NCI-H2081 (cell line): ENCODE measurements at places on chromosomes 6 and 20.

DNA sequence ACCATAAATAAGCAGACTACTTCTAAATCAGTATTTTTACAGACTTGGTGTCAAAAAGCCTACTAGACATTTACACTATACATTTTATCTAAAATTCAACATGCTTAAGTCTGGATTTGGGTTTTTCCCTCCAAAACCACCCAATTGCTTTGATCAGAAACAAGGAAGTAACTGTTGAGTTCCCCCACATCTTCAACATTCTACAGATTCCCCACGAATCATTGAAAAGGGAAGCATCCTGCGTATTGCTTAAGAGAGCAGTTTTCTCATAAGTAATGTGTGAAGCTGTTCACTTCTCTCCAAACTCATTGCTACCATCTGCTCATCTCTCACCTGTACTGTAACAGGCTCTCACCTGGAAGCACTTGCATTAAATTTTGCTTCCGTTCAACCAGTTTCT is 36.4 kb upstream of the RNF144B start:
- DNase-seq, result no peak

DNA sequence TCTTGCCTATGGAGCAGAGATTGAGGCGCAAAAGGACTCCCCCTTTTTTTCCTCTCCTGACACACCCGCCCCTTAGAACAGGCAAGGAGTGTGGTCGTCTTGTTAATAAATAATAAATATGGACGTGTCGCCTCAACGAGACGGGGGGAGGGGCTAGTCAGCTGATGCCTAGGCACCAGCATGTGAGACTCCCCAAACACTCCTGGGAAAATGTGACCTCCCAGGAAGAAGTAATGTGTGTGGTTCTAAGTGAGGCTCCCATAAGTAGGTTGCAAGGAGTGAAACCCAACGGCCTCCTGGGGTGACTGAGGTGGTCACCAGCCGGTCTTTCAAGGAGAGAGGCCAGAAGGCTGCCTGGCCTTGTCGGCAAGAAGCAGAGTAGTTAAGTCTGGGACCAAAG is 1.1 kb upstream of the FAXC start:
- peak; percentile 18 for DNase-seq

- DNase-seq, result no peak
Measured at GRCh38 chr20:62860924-62861691, 514 bp downstream of the TCFL5 start.

GRCh38 chr20:24958506-24959385 is 9.7 kb downstream of the CST7 start:
- no peak for DNase-seq

DNA sequence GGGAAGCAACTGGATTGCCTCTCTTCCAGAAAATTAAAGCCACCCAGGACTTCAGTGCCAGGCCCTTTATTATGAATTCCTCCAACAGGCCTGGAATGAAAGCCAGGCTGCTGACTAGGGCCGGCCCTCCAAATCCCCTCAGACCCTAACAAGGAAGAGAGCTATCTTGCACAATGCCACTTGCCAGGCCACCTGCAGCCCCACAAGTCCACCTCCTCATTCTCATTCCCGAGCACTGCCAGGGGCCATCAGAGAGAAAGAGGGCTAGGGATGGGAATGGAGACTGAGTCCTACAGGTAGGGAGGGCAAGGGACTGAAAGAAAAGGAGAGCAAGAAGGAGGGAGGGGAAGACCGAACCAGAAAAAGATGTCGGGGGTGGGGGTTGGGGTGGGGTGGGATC is 86.5 kb downstream of the MRPL14 start:
- DNase-seq, result no peak

DNA sequence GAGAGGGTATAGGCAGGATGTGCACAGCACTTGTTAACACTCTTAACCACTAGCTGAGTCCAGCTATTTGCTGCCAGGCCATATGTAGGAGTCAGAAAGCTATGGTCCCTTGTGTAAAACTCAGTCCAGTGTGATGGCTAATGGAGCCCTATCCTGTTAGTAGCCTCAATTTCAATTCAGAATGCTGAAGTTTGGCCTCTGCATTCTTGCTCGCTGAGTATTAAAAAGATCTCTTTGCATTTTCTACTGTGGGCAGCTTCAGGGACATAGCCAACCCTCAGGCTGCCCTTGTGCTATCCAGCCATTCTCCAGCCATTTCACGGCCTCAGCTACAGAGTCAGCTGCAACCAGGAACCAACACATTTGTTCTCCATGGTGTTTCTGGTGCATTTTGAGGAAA is 92.5 kb downstream of the SPTLC3 start:
- no peak for DNase-seq

DNA sequence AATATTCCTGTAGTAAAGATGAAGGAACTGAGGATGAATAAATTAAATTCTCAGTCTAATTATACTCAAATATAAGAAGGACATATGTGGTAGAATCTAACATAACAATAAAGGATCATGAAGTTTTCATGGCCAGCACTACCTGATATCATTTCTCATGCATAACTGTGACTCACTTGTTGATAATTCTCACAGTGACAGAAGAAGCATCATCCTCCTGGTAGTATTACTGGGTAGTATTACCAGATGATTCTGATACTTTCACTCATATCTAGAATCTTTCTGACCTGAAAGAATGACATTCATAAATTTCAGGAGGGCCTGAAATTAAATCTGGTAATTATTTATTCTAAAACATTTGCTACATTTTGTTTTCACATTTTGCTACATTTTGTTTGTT is 1375.0 kb downstream of the EPHA7 start:
- no peak for DNase-seq

GRCh38 chr6:118589649-118590365 is 41.7 kb downstream of the PLN start:
- DNase-seq, result no peak

- no peak for DNase-seq
Measured at GRCh38 chr20:37804584-37805566, 98.1 kb upstream of the VSTM2L start.

DNA sequence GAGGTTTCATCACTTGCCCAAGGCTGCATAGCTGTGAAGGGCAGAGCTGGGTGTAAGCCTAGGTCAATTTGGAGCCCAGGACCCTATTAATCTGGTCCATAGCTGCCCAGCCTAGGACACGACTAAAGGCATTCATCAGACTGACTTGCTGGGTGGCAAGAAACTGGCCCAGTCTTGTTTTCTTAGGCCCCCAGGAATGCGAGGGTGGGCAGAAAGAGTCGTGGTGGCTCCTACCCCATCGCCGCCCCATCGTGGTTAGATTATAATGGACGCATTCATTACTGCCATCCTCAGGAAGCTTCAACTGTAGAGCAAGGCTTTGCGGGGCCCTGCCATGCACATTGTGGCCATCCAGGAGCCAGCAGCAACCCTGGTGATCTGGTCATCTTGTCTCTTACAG is 16.1 kb downstream of the DYNLRB1 start:
- no peak for DNase-seq

- DNase-seq, result no peak
Measured at GRCh38 chr20:4835244-4836177, 113.8 kb downstream of the PRND start.

DNA sequence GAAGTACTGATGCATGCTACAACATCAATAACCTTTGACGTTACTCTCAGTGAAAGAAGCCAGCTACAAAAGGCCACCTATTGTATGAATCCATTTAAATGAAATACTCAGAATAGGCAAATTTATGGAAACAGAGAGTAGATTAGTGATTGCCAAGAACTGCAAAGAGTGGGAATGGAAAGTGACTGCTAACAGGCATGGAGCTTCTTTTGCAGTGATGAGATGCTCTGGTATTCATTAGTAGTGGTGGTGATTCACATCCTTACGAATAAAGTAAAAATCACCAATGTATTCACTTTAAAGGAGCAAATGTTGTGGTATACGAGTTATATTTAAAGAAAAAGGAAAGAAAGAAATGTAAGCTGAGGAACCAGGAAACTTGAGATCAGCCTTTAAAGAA is 126.8 kb upstream of the SAMD5 start:
- no peak for DNase-seq

- DNase-seq, result no peak
Measured at GRCh38 chr20:62580733-62581132, 61.6 kb upstream of the SLCO4A1 start.

DNA sequence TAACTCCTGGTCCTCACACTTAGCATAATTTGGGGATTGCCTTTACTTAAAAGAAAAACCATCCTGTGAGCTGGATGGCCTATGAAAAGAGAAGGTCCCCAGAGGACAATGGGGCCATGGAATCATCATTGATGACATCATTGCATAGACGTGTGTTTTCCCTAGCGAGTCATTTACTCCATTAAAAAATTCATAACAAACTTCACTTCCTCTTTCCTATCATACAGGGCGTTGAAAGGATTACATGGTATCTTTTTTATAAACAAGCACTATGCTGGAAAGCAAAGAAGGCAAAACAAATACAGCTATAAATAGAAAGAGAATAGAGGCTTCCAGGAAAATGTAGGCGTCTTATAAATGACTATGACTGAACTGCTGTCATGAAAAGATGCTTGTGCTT is 11.3 kb upstream of the COL12A1 start:
- DNase-seq, result no peak

DNA sequence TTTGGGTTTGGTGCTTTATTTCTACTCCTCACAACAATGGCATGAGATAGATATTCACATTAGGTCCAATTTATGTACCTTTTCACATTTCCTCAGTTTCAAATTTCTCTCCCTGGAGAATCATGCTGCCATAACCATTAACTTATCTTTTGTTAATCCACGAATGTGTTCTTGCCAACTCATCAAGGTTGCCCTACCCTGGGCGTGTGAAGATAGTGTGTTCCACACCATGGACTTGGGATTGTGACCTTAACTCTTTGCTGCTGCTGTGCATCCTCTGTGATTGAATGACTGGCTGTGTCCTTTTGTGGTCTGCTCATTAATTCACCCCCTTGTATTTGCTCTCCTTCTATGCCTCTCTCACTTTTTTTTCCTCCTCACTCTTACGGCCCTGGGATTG is 34.2 kb upstream of the SNRPB2 start:
- no peak for DNase-seq

GRCh38 chr6:168309997-168310396 is 9.6 kb downstream of the DACT2 start:
- no peak for DNase-seq
